ENCODE measurements at places on chromosomes 3 and 15.

DNA sequence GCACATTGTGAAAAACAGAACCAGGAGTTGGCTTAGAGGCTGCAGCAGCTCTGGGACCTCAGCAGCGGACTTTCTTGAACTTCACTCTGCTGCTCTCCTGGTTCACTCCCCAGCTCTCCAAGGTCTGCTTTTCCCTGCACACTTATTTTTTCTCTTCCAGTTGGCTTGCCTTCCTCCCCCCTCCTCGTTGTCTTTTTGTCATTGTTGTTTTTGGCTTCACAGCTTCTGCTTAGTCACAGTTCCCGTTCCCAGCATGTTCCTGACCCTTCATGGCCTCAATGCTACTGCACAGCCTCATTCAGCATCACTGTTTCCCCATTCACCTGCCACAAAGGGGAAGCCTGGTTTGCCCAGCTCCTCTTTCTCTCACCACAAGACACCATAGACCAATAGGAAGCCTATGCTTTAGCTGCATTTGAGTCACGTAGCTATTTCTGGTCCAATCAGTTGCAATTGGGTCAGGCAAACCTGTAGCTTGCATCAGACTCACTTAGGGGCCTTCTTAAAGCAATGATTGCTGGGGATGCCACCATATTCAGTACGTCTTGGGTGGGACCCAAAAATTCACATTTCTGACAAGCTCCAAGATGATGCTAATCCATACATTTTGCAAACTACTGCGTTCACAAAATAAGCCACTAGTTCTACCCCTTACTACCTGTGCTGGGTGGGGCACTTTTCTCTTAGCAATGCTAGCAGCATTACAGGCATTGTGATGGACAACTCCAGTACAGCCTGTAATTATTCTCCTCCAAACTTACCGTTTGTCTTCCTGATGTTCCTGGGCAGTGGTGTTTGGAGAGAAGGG, 7.8 kb upstream of the SUMF1 start:
- no peaks in the 10 kb centered on the region for H3K36me3 ChIP-seq
- H3K4me3 ChIP-seq: no peak overlapping the region
- peak; percentile 36 for DNase-seq
- peaks cover 19% of the 10 kb centered on the region for H3K27me3 ChIP-seq
- no peak overlapping the region for H3K27ac ChIP-seq

DNA sequence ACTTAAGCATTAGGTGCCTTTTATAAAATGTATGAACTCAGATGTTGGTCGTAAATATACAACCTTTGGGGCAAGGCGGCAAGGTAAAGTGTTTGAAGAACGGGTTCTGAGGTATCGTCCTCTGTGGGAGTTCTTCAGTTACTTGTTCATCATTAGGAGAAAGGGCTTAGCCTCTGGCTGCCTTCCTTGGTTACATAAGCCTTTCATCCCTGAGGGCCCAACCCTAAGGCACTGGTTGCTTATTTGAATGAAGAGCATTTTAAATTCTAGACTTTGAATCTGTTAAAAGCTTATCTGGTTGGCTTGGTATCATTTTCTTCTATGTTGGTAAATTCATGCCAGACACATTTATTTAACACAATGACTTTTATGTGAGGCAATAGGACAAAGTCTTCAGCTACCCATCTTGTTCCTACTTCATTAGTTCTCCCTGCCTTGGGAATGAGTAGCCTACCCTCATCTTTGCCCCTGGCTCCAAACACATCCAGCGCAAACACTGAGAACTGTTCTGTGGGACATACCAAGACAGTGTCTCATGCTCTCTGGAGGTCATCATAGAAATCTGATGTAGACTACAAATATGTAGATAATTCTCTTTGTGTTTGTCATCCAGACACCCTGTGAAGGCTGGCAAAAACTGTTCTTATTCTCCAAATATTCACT, 12.4 kb upstream of the CCDC80 start:
- H3K27ac ChIP-seq: no peak overlapping the region
- DNase-seq: no peak
- H3K36me3 ChIP-seq: no peaks in the 10 kb centered on the region
- H3K4me3 ChIP-seq: no peak overlapping the region
- peaks cover 24% of the 10 kb centered on the region for H3K4me1 ChIP-seq

- H3K4me1 ChIP-seq: no peaks in the 10 kb centered on the region
- H3K36me3 ChIP-seq: no peaks in the 10 kb centered on the region
- DNase-seq: no peak
- peaks cover 17% of the 10 kb centered on the region for H3K27me3 ChIP-seq
- H3K4me3 ChIP-seq: no peak overlapping the region
- no peak overlapping the region for H3K27ac ChIP-seq
Measured at GRCh38 chr15:101083336-101084045, 164.3 kb downstream of the LRRK1 start.

DNA sequence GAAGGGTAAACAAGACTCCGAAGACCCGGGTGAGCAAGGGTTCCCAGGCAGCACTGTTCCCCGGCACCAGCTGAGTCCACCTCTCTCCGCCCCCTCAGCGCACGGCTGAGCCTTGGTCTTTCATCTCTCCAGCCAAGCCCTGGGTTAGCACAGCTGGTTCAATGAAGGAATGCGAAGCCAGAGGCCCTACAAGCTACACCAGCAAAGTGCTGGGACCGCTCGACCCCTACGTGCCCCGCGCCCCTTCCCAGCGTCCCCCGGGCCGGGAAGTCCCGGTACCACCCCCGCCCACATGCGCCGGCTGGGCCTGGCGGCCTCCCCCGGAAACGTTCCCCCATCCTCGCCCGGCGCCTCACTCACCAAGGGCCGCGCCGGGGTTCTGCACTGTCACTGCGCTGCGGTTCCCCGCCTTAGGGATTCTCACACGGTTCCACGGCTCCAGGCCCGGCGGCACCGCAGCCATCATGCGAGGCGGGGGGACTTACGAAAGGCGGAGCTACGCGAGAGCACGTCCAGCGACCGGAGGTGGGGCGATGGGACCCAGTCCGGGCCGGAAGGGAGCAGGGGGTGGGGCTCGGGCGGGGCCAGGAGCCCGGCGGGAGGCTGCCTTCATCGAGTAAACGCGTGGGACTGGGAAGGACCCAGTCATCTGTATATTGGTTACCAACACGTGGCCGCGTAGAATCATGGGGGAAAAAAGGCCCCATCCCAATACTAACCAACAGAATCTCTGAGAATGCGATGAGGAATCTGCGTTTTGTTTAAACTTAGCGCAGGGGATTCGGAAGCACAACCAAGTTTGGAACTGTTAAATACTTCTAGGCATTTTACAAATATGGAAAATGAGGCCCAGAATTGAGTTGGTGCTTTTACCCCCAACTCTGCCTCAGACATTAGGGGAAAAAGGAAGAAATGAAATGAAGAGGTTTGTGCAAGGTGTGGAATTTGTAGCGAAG, 28.7 kb downstream of the GTPBP8 start:
- peaks cover 30% of the 10 kb centered on the region for H3K36me3 ChIP-seq
- no peaks in the 10 kb centered on the region for H3K27me3 ChIP-seq
- H3K4me1 ChIP-seq: peaks cover 44% of the 10 kb centered on the region
- H3K4me3 ChIP-seq: peak overlapping the region; percentile 80

DNA sequence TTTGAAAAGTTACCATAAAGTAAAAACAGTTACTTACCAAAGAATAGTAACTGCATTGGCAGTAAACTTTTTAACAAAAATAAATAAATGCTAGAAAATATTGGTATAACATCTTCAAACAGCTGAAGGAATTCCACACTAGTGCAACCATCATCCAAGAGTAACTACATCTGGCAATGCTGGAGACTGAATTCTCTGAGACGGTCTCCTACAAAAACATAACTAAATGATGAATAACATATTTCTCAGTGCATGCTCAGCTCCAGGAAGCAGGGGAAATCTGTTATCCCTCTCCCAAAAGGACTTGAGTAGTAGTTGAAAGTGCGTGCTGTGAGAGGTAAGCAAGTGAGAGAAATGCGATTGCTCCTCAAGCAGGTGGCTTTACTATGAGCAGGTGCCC, 526.8 kb upstream of the CCDC54 start:
- no peak for DNase-seq
- H3K4me1 ChIP-seq: no peaks in the 10 kb centered on the region
- no peak overlapping the region for H3K27ac ChIP-seq
- H3K4me3 ChIP-seq: no peak overlapping the region

- no peak for DNase-seq
- H3K4me1 ChIP-seq: peaks cover 25% of the 10 kb centered on the region
- H3K27me3 ChIP-seq: peaks cover 3% of the 10 kb centered on the region
- H3K27ac ChIP-seq: peak overlapping the region; percentile 84
- H3K4me3 ChIP-seq: peak overlapping the region; percentile 84
Measured at GRCh38 chr3:179324270-179324754, 1.5 kb downstream of the ZNF639 start.

GRCh38 chr3:186509423-186509822, 34.8 kb downstream of the CRYGS start:
- peaks cover 3% of the 10 kb centered on the region for H3K27me3 ChIP-seq
- no peak overlapping the region for H3K4me3 ChIP-seq
- peaks cover under 1% of the 10 kb centered on the region for H3K4me1 ChIP-seq
- H3K27ac ChIP-seq: no peak overlapping the region
- no peaks in the 10 kb centered on the region for H3K36me3 ChIP-seq

DNA sequence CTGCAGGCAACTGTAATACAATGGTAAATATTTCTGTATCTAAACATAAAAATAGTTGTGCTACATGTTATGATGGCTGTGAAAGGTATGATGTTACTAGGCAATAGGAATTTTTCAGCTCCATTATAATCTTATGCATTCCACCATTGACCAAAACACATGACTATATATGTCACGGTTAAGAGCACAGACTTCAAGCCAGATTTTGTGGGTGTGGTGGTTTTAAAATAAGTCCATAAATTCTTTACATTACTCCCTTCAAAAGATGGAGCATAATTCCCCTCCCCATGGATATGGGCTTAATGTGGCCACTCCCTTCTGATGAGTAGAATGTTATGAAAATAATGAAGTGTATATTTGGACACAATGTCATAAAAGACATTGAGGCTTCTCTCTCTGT, 88.4 kb upstream of the TBC1D5 start:
- no peak overlapping the region for H3K4me3 ChIP-seq
- DNase-seq: no peak
- H3K27ac ChIP-seq: no peak overlapping the region

DNA sequence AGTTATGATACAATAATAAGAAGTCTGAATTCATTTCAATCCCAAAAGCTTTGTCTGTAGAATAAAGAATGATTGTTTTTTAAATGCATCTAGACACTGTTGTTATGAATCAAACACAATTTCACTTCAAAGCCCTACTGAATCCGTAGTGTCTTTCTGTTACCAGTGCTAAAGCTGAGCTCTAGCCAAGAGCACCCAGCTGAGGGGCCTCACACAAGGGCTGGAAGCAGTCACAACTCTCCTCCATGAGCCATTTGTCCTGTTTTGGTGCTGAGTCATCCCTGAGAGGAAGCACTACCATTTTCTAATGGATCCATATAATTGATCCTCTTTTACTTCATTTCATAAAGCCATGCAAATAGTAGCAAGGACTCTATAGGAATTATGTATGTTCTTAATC, 158.2 kb upstream of the ANKRD28 start:
- H3K4me3 ChIP-seq: no peak overlapping the region
- H3K27me3 ChIP-seq: no peaks in the 10 kb centered on the region
- DNase-seq: no peak
- no peaks in the 10 kb centered on the region for H3K4me1 ChIP-seq
- H3K36me3 ChIP-seq: no peaks in the 10 kb centered on the region

GRCh38 chr3:157876556-157876955, 229.7 kb downstream of the SHOX2 start:
- H3K4me3 ChIP-seq: no peak overlapping the region
- H3K36me3 ChIP-seq: no peaks in the 10 kb centered on the region
- no peak overlapping the region for H3K27ac ChIP-seq
- no peaks in the 10 kb centered on the region for H3K4me1 ChIP-seq

DNA sequence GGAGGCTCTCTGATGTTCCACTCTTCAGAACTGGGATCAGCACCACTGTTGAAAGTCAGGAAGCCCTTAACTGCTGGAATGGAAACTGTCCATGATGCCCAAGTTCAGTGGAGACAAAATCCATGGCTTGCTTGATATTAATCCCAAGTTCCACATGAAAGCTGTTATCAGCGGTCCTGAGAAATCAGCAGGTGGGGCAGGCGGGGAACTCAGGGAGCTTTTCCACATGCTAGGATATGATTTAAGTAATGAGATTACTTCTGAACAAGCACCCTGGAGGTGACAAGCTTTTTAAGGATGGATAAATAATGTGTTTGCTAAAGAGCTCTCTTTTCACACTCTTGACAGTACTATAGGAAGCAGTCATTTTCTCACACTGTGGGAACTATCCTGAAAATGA, 82.9 kb downstream of the CYP19A1 start:
- no peak for DNase-seq
- H3K36me3 ChIP-seq: no peaks in the 10 kb centered on the region
- H3K27me3 ChIP-seq: peaks cover 19% of the 10 kb centered on the region
- H3K27ac ChIP-seq: no peak overlapping the region
- no peaks in the 10 kb centered on the region for H3K4me1 ChIP-seq
- no peak overlapping the region for H3K4me3 ChIP-seq

DNA sequence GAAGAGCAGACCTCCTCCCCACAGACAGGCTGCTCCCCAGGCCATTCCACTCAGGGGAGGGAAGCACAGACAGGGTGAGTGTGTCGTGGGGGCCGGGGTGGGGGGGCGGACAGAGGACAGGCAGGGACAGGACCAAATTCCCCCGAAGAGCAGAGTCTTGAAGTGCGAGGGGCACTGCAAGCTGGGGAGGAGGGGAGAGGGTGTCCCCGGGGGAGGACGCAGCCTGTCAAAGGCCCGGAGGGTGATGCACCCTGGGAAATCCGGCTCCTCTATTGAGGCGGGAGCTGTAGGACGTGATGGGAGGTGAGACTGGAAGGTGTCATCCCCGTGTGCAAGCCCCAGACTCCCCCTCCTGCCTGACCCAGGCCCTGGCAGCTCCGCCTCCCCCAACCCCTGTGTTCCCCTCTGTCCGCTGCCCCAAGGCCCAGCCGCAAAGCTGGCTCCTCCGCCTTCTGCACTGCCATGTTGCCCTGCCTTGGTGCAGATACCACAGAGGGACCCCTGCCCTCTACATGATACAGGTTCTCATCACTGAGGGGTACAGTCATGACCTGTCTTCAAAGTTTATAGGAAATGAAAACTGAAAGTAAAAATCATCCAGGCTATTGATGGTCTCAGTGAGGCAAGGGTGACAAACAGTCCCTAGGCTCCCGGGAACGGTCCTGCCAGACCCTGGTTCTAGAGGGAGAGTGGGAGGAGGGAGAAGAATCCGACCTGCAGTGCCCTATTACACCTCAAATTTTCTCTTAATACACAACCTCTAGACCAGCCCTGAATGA, 76.3 kb upstream of the IQSEC1 start:
- peaks cover under 1% of the 10 kb centered on the region for H3K36me3 ChIP-seq
- peaks cover 3% of the 10 kb centered on the region for H3K27me3 ChIP-seq
- peak overlapping the region; percentile 75 for H3K27ac ChIP-seq
- H3K4me3 ChIP-seq: no peak overlapping the region
